ENCODE measurements at places on chromosomes 5 and 9.

DNA sequence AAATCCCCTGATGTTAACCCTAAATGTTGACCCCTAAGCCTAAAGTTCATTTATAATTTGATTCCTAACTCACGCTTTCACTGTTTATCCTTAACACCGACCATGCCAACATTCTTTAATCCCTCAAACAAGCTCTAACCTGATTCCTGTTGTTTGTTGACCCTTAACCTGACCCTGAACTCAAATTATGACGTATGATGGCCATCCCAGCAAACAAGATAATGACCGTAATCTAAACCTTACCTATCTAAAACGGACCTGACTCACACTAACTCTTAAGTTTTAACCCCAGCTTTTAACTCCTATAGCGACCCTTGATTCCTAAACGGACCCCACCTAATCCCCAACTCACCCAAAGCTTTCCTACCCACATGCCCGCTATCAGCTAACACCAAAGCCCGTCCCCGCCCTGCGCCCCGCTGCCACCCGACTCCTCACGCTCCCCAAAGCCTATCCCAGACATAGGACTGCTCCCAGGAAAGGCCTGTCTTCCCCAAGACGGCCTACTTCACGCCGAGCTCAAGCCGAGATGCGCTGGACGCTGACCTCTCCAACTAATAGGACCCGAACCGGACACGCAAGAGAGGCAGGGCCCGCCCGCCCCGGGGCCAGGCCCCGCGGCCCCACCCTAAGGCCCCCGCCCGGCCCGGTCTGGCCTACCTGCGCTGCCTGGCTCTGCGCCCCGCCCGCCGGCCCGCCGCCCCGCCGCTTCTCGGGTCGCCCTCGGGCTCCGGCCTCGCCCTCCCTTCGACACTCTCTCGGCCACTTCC is 395 bp downstream of the TLN1 start:
- DNase-seq, result no peak

DNA sequence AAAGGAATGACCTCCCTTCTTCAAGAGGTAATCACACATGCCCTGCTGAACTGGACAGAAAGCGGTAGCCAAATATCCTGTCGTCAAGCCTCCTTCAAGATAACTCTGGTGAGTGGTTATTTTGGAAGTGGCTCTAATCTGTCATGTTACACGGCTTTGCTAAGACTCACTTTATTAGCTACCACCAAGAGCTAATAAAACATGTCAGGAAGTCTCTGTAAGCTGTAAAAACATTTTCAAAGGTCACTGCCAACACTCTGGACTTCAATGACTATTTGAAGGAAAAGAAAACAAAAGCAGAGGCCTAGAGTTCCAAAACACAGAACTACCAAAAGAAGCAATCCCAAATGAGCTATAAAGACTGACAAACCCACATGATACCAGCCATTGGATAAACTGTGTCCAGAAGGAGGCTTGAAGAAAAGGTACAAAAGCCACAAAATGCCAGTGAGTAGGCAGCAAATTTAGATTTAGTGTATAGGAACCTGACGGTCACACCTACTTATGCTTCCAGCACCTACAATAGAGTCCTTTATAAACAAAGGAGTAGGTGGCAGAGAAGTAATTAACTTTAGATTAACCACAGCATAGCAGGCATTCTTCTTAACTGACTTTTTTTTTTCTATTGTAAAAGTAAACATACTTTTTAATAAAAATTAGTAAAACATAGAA is 97.3 kb upstream of the EQTN start:
- no peak for DNase-seq

- DNase-seq, result no peak
These were observed 182.7 kb downstream of the ENC1 start for GRCh38 chr5:74457876-74458275.

GRCh38 chr9:91567642-91568274 is 144.1 kb upstream of the NFIL3 start:
- no peak for DNase-seq

DNA sequence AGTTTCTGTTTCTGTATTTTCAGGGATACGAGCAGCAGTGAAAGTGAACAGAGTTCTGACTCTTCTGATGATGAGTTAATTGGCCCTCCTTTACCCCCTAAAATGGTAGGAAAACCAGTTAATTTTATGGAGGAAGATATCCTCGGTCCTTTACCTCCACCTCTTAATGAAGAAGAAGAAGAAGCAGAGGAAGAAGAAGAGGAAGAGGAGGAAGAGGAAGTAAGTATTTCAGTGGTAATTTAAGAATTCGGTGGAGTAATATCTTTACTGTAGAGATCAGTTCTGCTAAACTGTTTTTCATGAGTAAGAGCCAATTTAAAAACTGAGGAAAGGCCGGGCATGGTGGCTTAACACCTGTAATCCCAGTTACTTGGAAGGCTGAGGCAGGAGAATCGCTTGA is 17.2 kb downstream of the WDR70 start:
- no peak for DNase-seq

DNA sequence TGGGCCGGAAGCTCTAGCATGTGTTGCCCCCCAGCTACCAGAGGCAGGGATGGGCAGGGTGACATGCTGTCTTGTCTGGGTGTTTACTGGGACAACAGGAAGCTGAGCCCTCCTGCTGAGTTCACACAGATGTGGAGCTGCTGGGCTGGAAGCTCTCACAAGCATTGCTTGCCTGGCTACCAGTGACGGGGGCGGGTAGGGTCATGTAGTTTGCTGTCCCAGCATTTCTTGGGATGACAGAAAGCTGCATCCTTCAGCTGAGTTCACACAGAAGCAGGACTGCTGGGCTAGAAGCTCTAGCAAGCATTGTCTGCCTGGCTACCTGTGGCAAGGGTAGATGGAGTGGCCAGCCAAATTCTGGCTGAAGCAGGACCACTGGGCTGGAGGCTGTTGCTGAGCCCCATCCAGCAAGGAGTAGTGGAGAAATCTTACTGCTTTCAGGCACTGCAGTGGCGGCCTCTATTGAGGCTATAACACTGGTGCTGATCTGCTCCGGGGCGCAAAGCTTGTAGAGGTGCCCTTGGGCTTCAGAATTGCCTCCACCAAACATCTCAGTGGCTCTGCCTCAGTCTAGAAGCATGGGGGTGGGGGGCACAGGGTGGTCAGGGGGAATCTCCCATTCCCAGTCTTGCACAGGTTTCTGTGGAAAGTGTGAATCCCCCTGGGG is 25.1 kb downstream of the POLK start:
- no peak for DNase-seq

DNA sequence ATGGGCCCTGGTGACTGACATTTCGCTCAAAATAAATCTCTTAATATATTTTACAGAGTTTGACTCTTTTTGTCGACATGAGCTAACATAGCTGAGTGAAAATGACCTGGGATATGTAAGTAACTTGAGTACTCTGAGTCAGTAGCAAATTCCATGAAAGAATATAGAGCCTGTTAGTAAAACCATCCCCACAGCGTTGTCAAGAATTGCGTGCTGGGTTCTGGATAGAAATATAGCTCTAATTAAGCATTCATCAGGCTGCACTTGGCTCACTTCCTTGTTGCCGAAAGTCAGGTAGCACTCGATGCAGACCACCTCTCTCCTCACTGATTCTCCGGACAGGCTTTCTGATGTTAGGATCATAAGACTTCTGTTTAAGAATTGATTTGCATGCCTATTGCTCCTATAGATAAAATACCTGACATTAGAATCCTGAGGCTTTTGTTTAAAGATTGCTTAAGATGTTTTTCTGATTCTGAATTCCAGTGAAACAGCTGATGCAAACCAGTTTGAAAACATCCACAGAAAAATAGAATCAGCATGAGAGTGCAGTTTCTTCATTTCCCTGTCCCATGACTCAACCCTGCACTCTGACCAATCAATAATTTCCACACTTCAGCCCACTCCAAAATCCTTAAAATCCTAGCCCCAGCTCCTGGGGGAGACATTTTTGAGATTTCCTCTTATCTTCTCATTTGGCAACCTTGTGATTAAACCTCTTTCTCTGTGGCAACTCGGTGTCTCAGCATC is 310.6 kb downstream of the DIRAS2 start:
- no peak for DNase-seq

- DNase-seq, result no peak
These were observed 16.5 kb downstream of the ADCY2 start for GRCh38 chr5:7412409-7412808.

DNA sequence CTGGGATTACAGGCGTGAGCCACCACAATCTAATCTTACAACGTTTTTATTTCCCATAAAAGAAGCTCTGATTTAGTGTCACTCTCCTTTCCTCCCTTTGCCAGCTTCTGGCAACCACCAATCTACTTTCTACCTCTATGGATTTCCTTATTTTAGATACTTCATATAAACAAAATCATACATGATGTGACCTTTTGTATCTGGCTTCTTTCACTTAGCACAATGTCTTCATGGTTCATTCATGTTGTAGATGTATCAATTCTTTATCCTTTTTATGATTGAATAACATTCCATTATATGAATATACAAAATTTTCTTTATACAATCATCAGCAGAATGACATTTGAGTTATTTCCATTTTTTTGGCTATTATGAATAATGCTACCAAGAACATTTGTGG is 9.7 kb upstream of the TRIO start:
- no peak for DNase-seq

- no peak for DNase-seq
These were observed 252.5 kb downstream of the TRIM32 start for GRCh38 chr9:116939614-116940013.

GRCh38 chr5:174751154-174752000 is 27.0 kb downstream of the MSX2 start:
- no peak for DNase-seq

DNA sequence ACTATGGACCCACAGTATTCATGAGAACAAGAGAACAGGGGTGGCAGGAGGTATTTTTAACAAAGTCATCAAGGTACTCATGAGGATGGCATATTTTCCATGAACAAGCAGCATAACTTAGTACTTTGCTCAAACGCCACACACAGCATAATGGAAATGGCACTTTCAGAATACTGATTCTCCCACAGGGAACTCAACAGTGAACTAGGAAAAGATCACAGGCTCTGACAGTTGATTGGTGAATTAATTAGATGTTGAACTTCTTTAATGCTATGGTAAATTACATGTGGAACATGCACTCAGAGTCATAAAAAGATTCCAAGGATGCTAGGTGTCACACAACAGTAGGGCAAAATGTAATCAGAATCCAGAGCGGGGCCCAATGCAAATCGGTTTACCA is 1088.6 kb upstream of the C9orf72 start:
- DNase-seq, result no peak

DNA sequence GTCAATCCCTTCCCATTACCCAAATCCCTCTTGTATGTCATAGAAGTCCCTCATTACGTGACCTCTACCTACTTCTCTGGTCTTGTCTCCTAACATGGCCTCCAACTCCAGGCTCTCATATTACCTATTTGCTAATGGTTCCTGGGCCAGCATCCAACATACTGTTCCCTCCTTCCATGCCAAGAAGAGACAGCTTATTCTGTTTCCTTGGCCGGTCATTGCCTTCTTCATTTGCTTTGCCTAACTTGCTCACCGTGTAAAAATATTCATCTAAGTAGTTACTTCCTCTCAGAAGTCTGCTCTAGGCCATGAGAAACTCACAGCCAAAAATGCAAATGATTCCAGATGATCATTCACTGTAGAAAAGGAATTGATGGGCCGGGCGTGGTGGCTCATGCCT is 8.9 kb upstream of the IL6ST start:
- DNase-seq, result no peak

- no peak for DNase-seq
These were observed 5.9 kb downstream of the TRIO start for GRCh38 chr5:14148890-14149671.

DNA sequence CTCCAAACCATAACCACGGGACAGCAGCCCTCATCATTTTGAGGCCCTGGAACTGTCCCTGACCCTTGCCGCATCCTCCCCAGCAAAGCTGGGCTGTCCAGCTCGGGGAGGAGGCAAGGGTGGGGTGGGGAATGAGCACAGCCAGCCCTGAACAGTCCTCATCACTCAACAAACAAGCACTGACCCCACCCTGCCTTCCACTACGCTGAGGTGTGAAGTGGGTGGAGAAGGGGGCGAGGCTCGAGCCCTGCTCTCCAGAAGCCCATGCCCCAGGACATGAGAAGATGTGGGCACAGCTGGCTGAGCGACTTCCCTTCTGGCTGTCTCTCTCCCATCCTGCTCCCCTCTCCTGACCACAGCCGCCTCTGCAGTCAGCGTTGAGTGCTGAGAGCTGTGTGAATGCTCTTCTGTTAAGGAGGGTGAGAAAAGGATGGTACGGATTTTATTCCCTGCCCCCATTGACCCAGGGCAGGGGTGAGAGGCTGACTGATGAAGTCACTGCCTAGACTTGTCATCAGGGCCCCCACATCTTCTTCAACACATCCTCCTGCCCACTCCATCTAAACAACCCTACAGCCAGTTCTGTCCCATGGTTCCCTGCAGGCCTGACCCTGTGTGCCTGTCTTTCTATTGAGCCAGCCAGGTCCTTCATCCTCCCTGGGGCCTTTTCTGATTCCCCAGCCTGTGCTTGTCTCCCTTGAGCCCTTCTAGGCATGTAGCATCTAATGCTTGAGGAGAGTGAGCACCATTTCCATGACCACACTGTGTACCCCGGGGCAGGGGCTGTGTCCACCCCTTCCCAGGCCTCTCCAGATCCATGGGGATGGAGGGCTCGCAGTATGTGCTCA is 276.0 kb downstream of the FSTL4 start:
- DNase-seq, result no peak

DNA sequence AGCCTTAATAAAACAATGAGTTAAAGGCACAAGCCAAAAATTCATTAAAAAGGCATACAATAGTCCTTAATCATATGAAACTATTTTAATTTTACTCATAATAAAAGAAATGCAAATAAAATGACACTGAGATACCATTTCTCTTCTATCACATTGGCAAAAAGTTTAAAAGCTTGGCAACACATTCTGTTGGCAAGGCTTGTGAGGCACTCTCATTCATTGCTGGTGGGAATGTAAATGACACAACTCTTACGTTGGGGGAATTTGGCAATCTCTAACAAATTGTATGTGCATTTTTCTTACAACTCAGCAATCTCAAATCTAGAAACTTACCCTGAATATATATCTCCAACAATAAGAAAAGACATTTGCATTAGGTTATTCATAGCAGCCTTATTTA is 111.6 kb downstream of the PRELID2 start:
- no peak for DNase-seq

- DNase-seq, result no peak
These were observed 2.0 kb downstream of the OGN start for GRCh38 chr9:92402360-92402759.

DNA sequence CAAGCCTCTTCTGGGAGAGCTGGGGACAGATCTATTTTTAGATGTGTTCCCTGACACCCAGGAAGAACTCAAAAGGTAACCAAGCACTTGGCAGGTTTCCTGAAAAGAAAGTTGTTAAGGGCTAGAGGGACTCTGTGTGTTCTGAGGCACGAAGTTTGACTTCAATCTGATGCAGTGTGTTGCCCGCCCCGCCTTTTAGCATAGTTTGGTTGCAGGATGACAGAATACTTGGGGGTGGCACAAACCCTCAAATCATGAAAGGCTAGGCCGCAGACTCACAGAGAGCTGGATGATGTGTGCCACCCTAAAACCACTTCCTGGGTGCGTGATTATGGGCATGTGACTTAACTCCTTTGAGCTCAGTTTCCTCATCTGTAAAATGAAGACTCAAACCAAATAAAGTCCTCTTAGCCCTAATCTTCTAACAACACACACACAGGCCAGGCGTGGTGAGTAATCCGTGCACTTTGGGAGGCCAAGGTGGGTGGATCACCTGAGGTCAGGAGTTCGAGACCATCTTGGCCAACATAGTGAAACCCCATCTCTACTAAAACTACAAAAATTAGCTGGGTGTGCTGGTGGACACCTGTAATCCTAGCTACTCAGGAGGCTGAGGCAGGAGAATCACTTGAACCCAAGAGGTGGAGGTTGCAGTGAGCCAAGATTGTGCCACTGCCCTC is 12.8 kb upstream of the NDFIP1 start:
- DNase-seq, result peak; percentile 97

Measured in T-helper 1 cell (primary cell).